Psoas muscle (tissue), 8 donors: ENCODE measurements at places on chromosomes 4 and X.

DNA sequence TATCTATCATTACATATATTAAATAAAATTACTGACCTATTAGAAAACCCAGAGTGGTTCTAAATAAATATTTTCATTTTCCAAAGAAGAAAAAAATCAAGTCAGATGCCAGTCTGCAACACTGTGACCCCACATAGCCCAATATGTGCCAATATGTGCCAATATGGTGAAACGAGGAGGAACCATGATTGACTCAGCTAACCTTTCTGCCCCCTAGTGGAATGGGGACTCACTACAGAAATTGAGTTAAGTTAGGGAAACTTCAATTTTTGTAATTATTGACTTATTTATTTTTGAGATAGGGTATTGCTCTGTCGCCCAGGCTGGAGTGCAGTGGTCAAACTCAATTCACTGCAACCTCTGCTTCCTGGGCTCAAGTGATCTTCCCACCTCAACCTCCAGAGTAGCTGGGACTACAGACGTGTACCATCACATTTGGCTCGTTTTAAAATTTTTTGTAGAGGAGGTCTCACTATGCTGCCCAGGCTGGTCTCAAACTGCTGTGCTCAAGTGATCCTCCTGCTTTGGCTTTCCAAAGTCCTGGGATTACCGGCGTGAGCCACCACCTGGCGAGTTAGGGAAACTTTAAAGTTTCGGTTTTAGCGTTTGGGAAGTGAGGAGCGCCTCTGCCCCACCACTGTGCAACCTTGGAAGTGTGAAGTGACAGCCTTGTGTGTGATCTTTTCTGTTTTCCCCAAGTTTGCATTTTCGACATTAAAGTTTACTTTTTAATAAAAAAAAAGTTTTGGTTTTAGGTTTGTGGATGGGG is 116.8 kb upstream of the SHISA3 start:
- DNase-seq = no peak
- no peak overlapping the region for H3K4me3 ChIP-seq
- no peaks in the 10 kb centered on the region for H3K36me3 ChIP-seq
- no peaks in the 10 kb centered on the region for H3K27me3 ChIP-seq
- H3K4me1 ChIP-seq = no peaks in the 10 kb centered on the region
- H3K27ac ChIP-seq = no peak overlapping the region

- no peaks in the 10 kb centered on the region for H3K36me3 ChIP-seq
- H3K27me3 ChIP-seq = no peaks in the 10 kb centered on the region
- peak overlapping the region; percentile 84 for H3K27ac ChIP-seq
- no peak for DNase-seq
- H3K4me1 ChIP-seq = peaks cover 77% of the 10 kb centered on the region
These were observed 88.7 kb downstream of the PDLIM5 start for GRCh38 chr4:94540476-94540875.

DNA sequence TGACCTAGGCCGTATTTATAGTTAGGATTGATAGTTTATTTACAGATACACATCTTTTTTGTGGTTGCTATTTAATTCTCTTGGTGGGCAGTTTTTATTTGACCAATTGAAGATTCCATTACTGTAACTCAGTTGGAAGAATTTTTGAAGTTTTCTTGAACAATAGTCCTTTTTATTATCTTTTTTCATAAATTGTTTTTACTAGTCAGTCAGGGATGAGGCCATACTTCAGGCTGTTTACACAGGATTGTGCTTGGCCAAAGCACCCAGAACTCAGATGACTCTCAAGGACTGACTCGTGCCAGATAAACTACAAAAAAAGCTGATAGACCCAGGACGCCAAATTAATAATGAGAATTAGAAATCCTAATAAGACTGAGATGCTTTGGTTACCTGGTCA is 7.0 kb downstream of the HERC3 start:
- no peaks in the 10 kb centered on the region for H3K27me3 ChIP-seq
- no peak overlapping the region for H3K4me3 ChIP-seq

DNA sequence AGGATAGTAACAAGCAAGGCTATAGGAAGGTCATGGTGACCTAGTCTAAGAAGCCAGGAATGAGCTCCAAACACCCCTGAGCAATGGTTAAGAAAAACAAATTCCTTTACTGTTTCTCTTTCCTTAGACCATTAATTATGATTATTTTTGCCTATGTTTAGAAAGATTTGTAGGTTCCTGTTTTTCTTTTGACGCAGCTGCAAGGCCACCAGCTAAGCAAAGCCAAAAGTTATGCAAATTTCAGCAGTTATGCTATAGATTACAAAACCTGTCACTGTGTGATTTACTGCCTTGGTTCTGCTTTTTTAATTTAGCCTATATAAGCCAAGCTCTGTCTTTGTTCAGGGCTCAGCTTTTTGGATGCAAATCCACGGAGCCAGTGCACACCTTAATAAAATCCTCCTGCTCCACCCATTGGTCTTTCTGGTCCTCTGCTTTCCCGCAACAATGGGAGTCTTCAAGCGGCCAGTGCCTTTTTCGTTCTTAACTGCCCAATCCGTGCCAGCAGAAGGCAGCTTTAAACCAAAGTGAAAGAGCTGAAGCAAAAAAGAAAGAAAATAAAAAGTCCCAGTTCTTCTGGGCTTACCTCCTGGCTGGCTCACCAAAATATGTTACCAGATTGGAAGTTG is 1.4 kb upstream of the CEP135 start:
- peaks cover 3% of the 10 kb centered on the region for H3K4me1 ChIP-seq
- no peak for DNase-seq
- H3K27me3 ChIP-seq = no peaks in the 10 kb centered on the region
- H3K36me3 ChIP-seq = no peaks in the 10 kb centered on the region
- H3K4me3 ChIP-seq = peak overlapping the region; percentile 83

DNA sequence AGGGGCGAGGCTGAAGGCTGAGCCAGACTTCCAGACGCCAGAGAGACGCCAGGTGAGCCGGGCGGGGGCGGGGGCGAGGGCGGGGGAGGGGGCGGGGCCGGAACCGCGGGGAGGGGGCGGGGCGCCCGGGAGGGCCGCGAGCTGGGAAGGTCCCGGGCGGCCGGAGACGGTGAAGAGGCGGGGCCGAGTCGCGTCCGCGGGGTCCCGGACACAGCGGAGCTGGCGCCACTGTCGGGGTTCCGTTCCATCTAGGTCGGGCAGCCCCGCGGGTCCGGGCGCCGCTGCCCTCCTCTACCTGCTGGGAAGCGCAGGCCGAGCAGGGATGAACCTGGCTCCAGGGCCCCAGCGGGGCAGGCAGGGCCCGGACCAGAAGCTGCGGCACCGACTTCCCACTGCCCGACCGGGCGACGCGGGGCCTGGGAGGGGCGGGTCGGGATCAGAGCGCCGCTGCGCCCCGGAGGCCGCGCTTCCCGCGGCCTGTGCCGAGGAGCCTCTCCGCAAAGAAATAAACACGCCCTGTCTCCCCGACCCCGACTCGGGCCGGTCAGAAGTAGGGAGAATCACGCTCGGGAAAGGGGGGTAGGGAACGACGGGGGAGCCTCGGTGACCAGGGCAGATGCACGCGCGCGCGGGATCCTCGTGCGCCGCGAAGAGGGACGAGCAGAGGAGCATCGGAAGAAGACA is 10.6 kb downstream of the HMX1 start:
- no peaks in the 10 kb centered on the region for H3K4me1 ChIP-seq
- no peak overlapping the region for H3K27ac ChIP-seq
- H3K27me3 ChIP-seq = peaks cover 98% of the 10 kb centered on the region
- no peak overlapping the region for H3K4me3 ChIP-seq
- no peaks in the 10 kb centered on the region for H3K36me3 ChIP-seq

GRCh38 chr4:187166886-187167512 is 443.3 kb upstream of the FAT1 start:
- H3K4me1 ChIP-seq = no peaks in the 10 kb centered on the region
- H3K27ac ChIP-seq = no peak overlapping the region
- H3K4me3 ChIP-seq = no peak overlapping the region

GRCh38 chrX:1262369-1262768 is 6.2 kb upstream of the CSF2RA start:
- H3K4me3 ChIP-seq = no peak overlapping the region
- H3K27ac ChIP-seq = no peak overlapping the region
- no peaks in the 10 kb centered on the region for H3K36me3 ChIP-seq
- no peak for DNase-seq
- H3K4me1 ChIP-seq = no peaks in the 10 kb centered on the region

DNA sequence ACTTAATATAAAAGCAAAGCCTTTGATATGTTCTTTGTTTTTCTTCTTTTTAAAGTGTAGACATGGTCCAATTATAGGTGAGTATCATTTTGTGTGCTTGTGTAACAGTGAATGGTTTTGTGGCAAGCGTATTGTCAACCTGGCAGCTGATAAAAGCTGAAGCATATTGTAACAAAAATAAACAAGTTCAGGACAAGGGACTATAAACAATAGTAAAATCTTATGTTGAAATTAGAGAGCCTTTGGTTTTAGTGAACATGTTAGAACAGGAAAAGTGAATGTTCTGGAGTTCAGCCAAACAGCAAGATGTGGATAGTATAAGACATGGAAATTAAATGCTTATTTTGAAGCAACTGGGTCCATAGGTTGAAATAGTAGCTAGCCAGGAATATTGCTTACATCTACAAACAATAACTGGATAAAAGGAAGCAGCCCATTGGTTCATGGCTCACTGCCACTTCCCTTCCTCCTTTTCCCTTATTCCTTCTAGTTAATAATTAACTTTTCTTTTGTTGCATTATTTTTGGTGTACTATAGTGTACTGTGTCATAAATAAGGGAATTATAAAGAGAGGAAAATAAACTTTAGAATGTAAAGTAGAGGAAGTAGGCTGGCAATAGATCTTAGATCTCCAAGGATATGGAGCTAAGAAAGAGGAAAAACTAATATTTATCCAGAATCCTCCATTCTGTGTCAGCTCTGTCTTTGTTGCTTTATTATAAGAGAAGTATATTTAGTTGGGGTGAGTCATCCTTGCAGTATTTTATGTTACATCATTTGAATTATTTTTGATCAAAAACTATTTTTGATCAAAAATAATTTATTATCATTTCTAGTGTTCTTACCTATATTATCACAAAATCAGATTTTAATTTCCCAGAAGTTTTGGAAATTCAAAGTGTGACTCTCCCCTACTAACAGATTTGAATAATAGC is 65.6 kb downstream of the MRPL1 start:
- H3K27me3 ChIP-seq = no peaks in the 10 kb centered on the region
- DNase-seq = no peak
- no peaks in the 10 kb centered on the region for H3K4me1 ChIP-seq
- no peak overlapping the region for H3K4me3 ChIP-seq
- H3K27ac ChIP-seq = no peak overlapping the region
- no peaks in the 10 kb centered on the region for H3K36me3 ChIP-seq

GRCh38 chr4:130197946-130198345 is 1102.0 kb downstream of the C4orf33 start:
- H3K4me3 ChIP-seq = no peak overlapping the region
- no peaks in the 10 kb centered on the region for H3K36me3 ChIP-seq
- no peak overlapping the region for H3K27ac ChIP-seq

DNA sequence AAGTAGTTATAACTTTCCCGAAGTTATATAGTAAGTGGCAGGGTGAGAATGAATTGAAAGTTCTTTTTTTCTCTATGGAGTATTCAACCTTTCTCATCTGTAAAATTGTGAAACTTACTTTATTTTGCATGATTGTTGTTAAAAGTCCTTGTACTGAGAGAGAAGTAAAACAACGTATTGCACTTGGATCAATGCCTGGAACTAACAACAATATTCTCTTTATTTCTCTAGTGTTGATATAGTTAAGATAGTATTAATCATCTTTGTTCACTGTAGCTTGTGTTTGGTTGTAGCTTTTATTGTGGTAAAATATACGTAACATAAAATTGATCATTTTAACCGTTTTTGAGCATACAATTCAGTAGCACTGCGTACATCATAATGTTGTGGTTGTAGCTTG is 48.7 kb downstream of the STIM2 start:
- H3K27ac ChIP-seq = no peak overlapping the region
- H3K27me3 ChIP-seq = no peaks in the 10 kb centered on the region
- no peak overlapping the region for H3K4me3 ChIP-seq
- no peaks in the 10 kb centered on the region for H3K36me3 ChIP-seq
- no peak for DNase-seq
- peaks cover 13% of the 10 kb centered on the region for H3K4me1 ChIP-seq
